ENCODE measurements at places on chromosomes 12 and 14.
A peak's percentile ranks its signal among the peaks of the same experiment; 100 is the strongest.

GRCh38 chr14:51726166-51726899, 74.6 kb downstream of the FRMD6 start:
- DNase-seq, result no peak
- no peak overlapping the region for H3K4me3 ChIP-seq
- H3K4me1 ChIP-seq, result no peaks in the 10 kb centered on the region
- no peaks in the 10 kb centered on the region for H3K27me3 ChIP-seq
- peaks cover 66% of the 10 kb centered on the region for H3K36me3 ChIP-seq

GRCh38 chr14:63504648-63505047, 38.5 kb downstream of the PPP2R5E start:
- H3K4me3 ChIP-seq, result no peak overlapping the region
- no peaks in the 10 kb centered on the region for H3K27me3 ChIP-seq
- no peaks in the 10 kb centered on the region for H3K4me1 ChIP-seq
- H3K27ac ChIP-seq, result no peak overlapping the region

GRCh38 chr14:77622366-77622961, 6.0 kb upstream of the SPTLC2 start:
- no peaks in the 10 kb centered on the region for H3K27me3 ChIP-seq
- DNase-seq, result no peak
- H3K4me1 ChIP-seq, result peaks cover 2% of the 10 kb centered on the region
- H3K27ac ChIP-seq, result no peak overlapping the region
- no peak overlapping the region for H3K4me3 ChIP-seq

DNA sequence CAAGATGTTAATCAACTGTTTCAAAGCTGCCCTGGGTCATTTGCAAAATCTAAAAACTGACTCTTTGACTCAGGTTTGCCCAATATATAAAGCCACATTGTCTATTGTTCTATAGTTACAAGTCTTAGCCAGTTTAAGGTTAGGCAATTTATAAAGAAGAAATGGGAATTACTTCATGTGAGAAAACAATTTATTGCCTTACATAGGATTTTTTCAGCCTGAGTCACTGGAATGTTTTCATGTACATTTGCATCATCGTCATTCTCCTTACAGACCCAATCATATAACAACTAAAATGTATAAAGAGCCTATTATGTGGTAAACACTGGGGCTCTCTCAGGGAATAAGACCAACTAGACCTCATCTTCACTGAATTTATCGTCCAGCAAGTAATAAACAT, 100.3 kb upstream of the PLEKHG7 start:
- no peak overlapping the region for H3K27ac ChIP-seq
- no peak for DNase-seq
- no peaks in the 10 kb centered on the region for H3K4me1 ChIP-seq

DNA sequence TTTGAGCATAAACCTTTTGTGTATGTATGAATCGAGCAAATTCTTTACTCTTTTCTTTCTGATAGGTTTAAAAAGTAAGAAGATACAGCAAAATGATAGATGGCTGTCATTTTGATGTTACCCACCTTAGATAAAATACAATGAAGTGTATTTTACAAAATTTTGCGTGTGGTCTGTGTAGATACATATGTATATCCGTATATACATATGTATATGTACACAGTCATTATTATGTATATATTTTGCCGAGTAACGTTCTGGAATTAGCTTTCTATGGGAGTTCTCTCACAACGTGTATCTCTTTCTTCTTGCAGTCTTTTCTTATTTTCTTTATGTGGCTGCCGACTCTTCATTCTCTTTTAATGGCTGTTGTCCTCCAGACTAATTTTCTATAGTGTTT, 32.4 kb upstream of the CHPT1 start:
- no peak overlapping the region for H3K4me3 ChIP-seq
- H3K27ac ChIP-seq, result no peak overlapping the region
- no peaks in the 10 kb centered on the region for H3K4me1 ChIP-seq
- H3K27me3 ChIP-seq, result no peaks in the 10 kb centered on the region

- no peaks in the 10 kb centered on the region for H3K27me3 ChIP-seq
- DNase-seq, result no peak
- no peak overlapping the region for H3K27ac ChIP-seq
- no peak overlapping the region for H3K4me3 ChIP-seq
- H3K4me1 ChIP-seq, result no peaks in the 10 kb centered on the region
- H3K36me3 ChIP-seq, result no peaks in the 10 kb centered on the region
These were observed 398.3 kb downstream of the BCAT1 start for GRCh38 chr12:24550609-24551008.

- no peaks in the 10 kb centered on the region for H3K4me1 ChIP-seq
- H3K27me3 ChIP-seq, result no peaks in the 10 kb centered on the region
- H3K4me3 ChIP-seq, result no peak overlapping the region
- no peaks in the 10 kb centered on the region for H3K36me3 ChIP-seq
- no peak overlapping the region for H3K27ac ChIP-seq
These were observed 474 bp downstream of the FITM1 start for GRCh38 chr14:24130717-24131548.

DNA sequence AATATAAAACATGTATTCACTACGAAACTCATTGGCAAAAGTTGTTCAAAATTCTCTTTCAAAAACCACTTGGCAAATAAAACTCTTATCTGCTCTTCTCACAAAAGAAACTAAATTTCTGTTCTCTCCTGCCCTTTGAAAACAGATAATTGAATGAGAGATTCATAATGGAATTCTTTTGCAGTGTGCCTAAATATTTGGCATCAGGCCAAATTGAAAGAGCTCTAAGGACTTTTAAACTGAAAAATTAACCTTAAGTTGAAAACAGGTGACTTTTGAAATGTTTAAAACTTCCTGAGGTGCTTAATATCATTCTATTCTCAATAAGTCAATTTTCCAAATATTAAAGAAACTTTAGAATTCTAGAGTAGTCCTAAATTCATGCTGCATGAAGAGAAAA, 136.4 kb downstream of the FSCB start:
- DNase-seq, result no peak
- no peak overlapping the region for H3K4me3 ChIP-seq
- no peaks in the 10 kb centered on the region for H3K4me1 ChIP-seq
- H3K36me3 ChIP-seq, result no peaks in the 10 kb centered on the region
- no peak overlapping the region for H3K27ac ChIP-seq
- H3K27me3 ChIP-seq, result no peaks in the 10 kb centered on the region

- H3K27ac ChIP-seq, result no peak overlapping the region
- H3K4me1 ChIP-seq, result no peaks in the 10 kb centered on the region
- no peak for DNase-seq
- H3K4me3 ChIP-seq, result no peak overlapping the region
- no peaks in the 10 kb centered on the region for H3K27me3 ChIP-seq
- no peaks in the 10 kb centered on the region for H3K36me3 ChIP-seq
These were observed 26.6 kb upstream of the LIMA1 start for GRCh38 chr12:50309950-50310349.

DNA sequence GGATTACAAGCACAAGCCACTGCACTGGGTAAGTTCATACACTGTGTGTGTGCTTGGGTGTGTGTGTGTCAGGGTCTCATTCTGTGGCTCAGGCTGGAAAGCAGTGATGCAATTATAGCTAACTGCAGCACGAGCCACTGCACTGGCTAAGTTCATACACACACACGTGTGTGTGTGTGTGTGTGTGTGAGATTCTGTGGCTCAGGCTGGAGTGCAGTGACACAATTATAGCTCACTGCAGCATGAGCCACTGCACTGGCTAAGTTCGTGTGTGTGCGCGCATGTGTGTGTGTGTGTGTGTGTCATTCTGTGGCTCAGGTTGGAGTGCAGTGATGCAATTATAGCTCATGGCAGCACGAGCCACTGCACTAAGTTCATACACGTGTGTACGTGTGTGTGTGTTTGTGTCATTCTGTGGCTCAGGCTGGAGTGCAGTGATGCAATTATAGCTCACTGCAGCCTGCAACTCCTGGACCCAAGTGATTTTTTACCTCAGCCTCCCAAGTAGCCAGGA, 85.4 kb downstream of the HECTD1 start:
- no peak for DNase-seq
- H3K27ac ChIP-seq, result no peak overlapping the region
- peaks cover 85% of the 10 kb centered on the region for H3K36me3 ChIP-seq
- peaks cover 7% of the 10 kb centered on the region for H3K4me1 ChIP-seq

DNA sequence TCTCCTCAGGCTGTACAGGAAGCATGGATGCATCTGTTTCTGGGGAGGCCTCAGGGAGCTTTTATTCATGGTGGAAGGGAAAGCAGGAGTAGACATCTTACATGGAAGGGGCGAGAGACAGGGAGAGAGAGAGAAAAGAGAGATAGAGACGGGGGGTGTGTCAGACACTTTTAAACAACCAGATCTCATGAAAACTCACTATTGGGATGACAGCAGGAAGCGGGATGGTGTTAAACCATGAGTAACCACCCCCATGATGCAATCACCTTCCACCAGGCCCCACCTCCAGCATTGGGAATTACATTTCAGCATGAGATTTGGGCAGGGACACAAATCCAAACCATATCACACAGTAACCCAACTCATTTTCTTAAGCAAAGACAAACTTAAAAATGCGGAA, 110.0 kb upstream of the EEA1 start:
- no peaks in the 10 kb centered on the region for H3K27me3 ChIP-seq
- H3K4me1 ChIP-seq, result peaks cover 4% of the 10 kb centered on the region
- no peak overlapping the region for H3K27ac ChIP-seq
- DNase-seq, result no peak

- no peaks in the 10 kb centered on the region for H3K27me3 ChIP-seq
- H3K4me3 ChIP-seq, result no peak overlapping the region
- H3K27ac ChIP-seq, result no peak overlapping the region
- H3K4me1 ChIP-seq, result no peaks in the 10 kb centered on the region
These were observed 99.7 kb upstream of the EGLN3 start for GRCh38 chr14:34050606-34051005.

- peak; percentile 64 for DNase-seq
- no peaks in the 10 kb centered on the region for H3K27me3 ChIP-seq
- H3K4me1 ChIP-seq, result peaks cover 1% of the 10 kb centered on the region
- no peak overlapping the region for H3K4me3 ChIP-seq
- H3K36me3 ChIP-seq, result no peaks in the 10 kb centered on the region
These were observed 47.4 kb upstream of the SRSF5 start for GRCh38 chr14:69719501-69719951.

DNA sequence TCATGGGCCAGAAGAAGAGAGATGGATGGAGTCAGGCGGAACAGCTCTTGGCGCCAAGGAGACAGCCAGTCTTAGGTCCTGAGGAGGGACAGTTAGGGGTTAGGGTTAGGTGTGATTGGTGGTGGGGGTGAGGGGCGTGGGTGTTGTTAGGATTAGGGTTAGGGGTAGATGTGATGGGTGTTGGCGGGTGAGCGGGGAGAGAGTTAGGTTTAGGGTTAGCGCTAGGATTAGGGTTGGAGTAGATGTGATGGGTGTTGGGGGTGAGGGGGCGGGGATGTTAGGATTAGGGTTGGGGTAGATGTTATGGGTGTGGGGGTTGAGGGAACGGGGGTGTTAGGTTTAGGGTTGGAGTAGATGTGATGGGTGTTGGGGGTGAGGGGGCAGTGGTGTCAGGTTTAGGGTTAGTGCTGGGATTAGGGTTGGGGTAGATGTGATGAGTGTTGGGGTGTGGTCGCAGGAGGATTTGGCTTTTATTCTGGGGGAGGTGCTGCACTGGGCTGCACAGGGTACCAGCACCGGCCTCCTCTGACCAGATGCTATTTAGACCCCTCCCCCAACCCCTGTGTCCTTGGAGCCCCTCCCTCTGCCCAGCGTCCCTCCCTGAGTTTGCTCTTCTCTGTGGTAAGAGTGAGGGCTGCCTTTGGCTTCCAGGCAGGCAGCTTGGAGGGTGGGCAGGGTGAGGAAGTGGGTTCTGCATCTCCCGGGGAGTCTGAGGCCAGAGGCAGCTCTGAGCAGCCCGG, 35.6 kb upstream of the FBRSL1 start:
- no peak overlapping the region for H3K27ac ChIP-seq
- no peaks in the 10 kb centered on the region for H3K36me3 ChIP-seq
- no peak overlapping the region for H3K4me3 ChIP-seq
- no peak for DNase-seq
- no peaks in the 10 kb centered on the region for H3K27me3 ChIP-seq
- H3K4me1 ChIP-seq, result no peaks in the 10 kb centered on the region

DNA sequence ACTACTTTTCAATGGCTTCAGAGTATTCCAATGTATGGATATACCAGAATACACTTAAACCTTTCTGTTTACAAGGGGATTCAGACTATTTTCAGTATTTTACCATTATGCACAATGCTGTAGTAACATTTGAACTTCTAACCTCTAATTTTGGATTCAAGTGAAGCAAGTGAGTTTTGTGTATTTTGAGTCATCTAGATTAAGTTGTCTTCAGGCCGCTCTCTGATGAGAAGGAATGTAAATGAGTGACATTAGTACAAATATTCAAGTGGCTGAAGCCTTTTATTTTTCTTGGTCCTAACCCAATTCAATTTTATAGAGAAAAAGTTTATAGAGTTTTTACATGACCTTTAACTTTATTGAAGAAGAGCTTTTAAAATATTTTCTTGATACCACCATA, 125.6 kb downstream of the PDE3A start:
- H3K4me3 ChIP-seq, result no peak overlapping the region
- no peaks in the 10 kb centered on the region for H3K4me1 ChIP-seq
- DNase-seq, result no peak
- H3K36me3 ChIP-seq, result no peaks in the 10 kb centered on the region
- no peaks in the 10 kb centered on the region for H3K27me3 ChIP-seq

GRCh38 chr14:61593330-61593729, 102.0 kb upstream of the HIF1A start:
- DNase-seq, result no peak
- H3K4me1 ChIP-seq, result peaks cover 13% of the 10 kb centered on the region
- H3K4me3 ChIP-seq, result no peak overlapping the region
- H3K36me3 ChIP-seq, result no peaks in the 10 kb centered on the region
- no peak overlapping the region for H3K27ac ChIP-seq
- H3K27me3 ChIP-seq, result no peaks in the 10 kb centered on the region

DNA sequence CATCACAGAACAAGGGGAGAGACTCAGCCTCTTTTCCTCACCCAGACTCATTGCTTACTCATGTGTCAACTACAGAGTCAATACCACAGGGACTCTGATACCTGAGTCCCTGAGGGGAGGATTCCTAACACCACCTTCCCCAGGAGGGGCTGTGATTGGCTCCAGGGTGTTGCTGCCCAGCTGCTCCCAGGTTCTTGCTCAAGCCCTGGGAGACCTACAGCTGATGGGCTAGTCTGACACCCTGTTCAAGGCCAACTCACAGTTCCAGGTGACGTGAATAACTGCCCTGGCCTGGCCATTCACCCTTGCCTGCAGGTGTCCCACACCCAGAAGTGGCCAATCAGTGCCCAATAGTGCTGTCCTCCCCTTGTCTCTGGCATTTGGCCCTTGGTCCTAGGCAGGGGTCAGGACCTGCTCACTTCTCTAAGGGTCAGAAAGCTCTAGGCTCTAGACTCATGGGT, 8.6 kb downstream of the SPRYD4 start:
- DNase-seq, result peak; percentile 89
- no peaks in the 10 kb centered on the region for H3K36me3 ChIP-seq
- H3K27ac ChIP-seq, result no peak overlapping the region
- peaks cover 4% of the 10 kb centered on the region for H3K4me1 ChIP-seq
- no peaks in the 10 kb centered on the region for H3K27me3 ChIP-seq

DNA sequence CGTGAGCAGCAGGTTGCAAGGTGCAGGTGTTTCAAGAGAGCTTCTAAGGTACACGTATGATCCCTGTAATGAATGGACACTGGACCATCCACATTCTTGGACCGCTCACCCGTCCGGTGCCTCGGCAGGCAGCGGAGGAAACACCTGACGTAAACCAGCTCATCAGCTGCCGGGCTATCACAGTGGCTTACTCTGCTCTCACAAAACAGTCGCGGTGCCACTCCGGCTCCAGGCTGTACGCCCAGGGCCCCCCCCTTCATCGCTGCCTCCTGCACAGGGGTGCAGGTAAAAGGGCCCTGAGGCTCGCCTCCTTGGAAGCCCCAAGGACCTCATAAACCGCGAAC, 436 bp downstream of the VPS33A start:
- H3K27ac ChIP-seq, result peak overlapping the region; percentile 65
- H3K4me1 ChIP-seq, result no peaks in the 10 kb centered on the region
- no peaks in the 10 kb centered on the region for H3K27me3 ChIP-seq
- DNase-seq, result no peak
- peaks cover 23% of the 10 kb centered on the region for H3K36me3 ChIP-seq
- peak overlapping the region; percentile 87 for H3K4me3 ChIP-seq

Measured in endodermal cell (in vitro differentiated cells).